ENCODE measurements at places on chromosomes 5 and 9.
A peak's percentile ranks its signal among the peaks of the same experiment; 100 is the strongest.

DNA sequence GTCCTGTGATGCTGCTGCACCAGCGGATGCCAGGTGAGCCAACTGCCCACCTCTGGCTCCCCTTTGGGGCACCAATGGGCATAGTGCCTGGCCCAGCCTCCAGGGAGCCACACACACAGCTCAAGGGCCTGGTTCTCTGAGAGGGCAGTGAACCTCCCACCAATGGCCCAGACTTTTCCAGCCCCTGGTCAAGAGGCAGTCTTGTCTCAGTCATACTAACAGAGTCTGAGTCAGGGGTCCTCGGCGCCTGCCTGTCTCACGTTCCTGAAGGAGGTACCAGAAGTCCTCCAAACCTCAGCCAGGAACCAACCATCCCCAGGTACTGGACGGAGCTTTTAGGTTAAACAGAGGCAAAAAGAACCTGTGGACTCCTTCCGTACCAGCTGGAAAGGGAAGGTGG, 121.1 kb downstream of the C5orf15 start:
- no peak for DNase-seq

DNA sequence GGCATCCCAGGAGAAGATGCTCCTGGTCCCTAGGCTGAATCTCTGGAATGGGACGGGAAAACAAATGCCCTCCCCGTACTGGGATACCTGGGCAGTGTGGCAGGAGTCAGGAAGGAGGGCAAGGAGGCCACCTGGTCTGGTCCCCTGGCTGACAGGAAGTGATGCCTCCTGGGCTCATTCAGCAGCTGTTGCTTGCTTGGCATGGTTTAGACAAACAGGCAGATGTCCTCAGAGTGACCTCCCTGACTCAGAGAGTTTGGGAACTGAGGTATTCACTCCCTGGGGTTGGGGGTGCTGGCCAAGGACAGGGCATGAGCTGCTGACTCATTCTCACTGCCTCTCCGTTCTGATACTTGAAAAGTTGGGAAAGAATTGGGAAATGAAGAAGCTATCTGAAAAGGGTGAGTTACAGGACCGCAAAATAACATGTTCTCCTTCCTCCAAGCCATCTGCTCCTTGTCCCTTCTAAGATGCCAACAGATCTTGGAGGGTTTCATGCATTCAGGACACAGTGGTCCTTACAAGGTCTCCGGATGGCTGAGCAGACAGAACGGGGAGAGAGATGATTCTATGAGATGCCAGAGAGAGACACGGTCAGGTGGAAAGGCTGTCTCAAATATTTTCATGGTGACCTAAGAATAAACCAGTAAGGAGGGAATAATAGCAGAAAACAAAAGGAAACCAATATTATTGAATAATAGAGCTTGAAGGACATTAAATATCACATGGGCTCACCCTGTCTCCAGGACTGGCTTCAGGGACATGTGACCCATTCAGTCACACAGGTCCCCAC, 534.5 kb downstream of the BNC2 start:
- peak; percentile 88 for DNase-seq

GRCh38 chr5:124440471-124440870, 306.0 kb downstream of the ZNF608 start:
- DNase-seq: no peak

DNA sequence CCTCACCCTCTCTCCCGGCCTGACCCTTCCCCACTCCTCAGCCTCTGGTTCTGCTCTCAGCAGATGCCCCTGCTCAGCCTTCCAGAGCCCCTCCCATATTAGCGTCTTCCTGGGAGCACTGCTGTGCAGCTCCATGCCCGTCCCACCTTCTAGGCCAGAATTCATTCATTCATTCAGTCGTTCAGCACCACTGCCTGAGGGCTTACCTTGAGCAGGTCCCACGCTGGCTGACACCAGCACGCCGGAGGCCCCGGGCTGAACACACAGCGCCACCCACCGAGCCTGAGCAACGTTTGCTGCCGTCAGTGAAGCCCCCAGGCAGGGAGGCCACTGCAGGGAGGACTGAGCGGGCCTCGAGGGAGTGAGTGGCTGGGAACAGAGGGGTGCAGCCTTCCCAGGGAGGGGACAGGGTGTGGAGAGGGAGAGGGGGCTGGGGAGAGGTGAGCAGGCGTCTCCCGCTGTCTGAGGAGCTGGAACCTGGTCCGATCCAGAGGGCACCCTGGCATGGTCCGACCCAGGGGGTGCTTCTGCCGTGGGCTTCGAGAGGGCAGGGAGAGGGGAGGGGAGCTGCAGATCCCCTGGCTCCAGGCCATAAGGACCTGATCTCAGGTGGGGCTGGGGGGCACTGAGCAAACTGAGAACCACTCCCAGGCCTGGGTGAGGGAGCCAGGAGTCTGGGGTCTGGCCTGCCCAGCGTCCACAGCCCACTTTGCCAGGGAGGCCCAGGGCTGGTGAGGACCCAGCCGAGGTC, 98.8 kb upstream of the RAPGEF1 start:
- no peak for DNase-seq

DNA sequence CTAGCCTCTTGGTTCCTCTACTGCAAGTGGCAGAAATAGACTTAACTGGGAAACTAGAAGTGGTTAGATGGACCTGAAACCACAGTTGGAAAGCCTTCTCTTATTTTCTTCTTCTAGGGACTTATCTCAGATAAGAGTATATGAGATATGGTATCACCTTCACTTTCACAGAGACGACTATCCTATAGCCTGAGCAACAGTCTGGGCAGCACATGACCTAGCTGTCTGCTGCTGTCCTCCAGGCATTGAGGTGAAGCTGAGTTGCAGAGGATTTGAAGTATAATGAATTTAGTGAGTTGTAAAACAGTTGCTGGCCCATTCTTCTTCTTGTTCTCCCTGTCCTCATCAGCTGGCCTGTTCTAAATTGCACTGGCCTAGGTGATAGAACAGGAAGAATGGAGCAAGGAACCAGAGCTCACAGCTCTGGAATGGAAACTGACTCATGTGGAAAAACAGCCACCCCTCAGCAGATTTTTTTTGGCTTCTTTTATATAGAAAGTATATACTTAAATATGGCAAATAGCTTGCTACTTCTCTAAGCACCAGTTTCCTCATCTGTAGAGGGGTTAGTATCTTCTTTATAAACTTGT, 27.8 kb downstream of the RECK start:
- DNase-seq: no peak

GRCh38 chr9:99748266-99748665, 73.4 kb upstream of the NR4A3 start:
- peak; percentile 40 for DNase-seq

- DNase-seq: no peak
Observed at GRCh38 chr5:108280960-108281569, 100.8 kb downstream of the FBXL17 start.

GRCh38 chr9:89695441-89695891, 90.7 kb downstream of the GADD45G start:
- DNase-seq: no peak
